ENCODE measurements at places on chromosomes 1 and 21.

DNA sequence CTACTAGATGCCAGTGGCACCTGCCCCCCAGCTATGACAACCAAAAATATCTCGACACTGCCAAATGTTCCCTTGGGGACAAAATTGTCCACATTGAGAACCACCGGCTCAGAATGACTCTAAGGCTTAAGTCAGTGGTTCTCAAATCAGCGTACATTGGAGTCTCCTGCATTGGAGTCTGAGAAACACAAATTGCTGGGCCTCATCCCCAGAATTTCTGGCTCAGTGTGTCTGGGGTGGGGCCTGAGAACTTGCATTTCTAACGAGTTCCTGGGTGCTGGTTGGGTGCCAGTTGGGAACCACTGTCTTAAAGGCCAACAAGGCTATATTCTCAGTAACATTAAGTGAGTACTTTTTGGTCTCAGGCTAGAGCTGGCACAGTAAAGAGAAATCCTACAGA, 77.7 kb upstream of the GADD45A start:
- no peak for DNase-seq

DNA sequence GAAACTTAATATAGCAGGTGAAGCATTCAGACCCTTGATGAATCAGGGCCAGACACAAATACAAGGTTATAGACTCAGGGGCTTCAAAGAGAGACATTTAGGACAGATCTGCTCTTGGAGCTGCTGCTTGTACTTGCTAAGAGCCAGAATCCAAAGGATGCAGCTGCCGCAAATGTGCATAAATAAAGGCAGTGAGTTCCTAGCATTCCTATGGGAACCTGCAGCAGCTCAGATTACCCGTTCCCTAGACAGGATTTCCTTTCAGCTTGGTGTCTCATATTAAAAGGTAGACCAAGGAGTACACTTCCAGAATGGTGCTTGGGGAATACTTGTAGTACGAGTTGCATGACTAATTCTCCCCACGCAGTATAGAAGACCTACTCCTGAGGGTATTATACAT, 9.7 kb upstream of the LRRC53 start:
- peak; percentile 31 for DNase-seq

DNA sequence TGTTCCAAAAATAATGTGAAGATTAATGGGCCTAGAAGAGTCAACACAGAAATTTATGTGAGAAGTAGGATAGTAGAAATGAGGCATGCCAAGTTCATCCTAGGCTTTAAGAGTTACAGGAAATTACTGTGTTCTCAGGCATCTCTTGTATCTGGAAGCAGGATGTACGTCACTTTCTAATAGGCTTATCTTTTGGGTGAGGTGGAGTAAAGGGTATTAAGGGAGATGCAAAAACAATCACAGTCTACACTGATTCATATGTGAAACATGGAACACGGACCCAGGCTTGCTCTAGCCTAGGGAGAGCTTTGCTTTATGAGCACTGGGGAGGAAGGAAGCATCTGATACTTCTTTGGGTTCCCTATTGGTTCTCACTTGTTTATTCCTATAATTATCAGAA, 84.5 kb upstream of the RGS4 start:
- no peak for DNase-seq

DNA sequence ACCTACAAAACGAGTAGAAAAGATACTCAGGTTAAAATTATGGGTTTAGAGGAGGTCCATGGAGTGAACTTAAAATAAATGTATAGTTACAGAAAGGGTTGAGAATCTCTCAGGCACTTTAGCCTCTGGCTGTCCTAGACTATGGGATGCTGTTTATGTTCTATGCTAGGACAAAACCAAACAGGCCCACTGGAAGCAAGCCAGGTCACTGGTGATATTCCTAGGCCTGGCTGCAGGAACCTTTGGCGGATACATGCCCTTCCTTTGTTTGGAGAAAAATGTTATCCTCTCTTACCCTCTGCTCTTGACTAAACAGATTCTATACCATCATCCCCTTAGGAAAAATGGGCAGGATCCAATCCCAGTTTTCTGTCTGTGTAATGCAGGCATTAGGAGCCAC, 90.7 kb upstream of the DUSP10 start:
- no peak for DNase-seq

DNA sequence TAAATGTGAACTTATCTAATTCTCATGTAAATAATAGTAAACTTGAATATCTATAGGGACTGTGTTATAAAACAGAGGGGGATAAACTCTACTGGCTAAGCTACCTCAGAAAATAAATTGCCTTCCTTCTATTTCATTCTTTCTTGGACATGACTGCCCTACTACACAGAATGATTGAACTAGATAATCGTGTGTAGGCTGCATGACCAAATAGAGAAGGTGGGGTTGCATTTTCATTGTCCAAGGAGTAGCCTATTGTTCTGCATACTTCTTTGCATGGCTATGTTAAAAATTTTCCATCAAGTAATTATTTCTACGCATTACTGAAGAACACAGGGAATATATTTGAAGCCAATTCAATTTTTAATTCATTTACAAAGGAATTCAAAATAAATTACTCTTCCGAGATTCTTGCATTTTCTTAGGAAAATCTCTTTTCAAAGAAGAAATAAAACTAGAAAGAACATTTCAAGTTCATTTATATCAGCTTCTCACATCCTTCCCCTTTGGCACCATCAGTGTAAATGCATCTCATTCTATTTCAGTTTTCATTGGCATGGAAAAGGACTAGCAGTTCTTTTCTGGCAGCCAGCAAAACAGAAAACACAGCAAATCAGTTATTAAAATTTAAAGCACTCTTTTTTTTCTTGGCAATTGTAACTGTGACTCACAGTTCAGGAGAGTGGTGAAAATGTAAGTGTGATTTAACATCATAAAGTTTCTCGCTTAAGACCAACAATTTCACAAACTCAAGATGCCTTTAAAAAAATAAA, 714.7 kb downstream of the NCAM2 start:
- peak; percentile 6 for DNase-seq

DNA sequence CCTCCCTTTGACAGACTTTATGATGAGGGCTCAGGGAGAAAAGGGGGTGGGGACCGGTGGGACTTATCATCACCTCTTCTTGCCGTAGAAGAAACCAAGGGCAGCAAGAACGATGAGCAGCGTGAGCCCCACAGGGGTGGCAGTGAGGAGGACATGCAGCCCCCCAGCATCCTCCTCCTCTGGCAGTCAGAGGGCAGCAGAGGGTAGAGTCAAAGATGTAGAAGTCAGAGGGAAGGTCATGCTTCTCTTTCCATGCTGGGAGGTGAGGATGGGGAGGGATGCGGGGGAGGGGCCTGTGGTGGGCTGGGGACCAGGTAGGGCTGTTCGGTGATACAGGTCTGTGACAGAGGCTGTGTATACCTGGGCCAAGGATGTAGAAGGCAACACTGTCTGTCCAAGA, 14.8 kb downstream of the INSRR start:
- DNase-seq: no peak

- DNase-seq: no peak
Observed at GRCh38 chr1:47252369-47252768, 20.3 kb upstream of the TAL1 start.

- no peak for DNase-seq
Observed at GRCh38 chr21:34567604-34568155, 47.2 kb downstream of the RCAN1 start.

DNA sequence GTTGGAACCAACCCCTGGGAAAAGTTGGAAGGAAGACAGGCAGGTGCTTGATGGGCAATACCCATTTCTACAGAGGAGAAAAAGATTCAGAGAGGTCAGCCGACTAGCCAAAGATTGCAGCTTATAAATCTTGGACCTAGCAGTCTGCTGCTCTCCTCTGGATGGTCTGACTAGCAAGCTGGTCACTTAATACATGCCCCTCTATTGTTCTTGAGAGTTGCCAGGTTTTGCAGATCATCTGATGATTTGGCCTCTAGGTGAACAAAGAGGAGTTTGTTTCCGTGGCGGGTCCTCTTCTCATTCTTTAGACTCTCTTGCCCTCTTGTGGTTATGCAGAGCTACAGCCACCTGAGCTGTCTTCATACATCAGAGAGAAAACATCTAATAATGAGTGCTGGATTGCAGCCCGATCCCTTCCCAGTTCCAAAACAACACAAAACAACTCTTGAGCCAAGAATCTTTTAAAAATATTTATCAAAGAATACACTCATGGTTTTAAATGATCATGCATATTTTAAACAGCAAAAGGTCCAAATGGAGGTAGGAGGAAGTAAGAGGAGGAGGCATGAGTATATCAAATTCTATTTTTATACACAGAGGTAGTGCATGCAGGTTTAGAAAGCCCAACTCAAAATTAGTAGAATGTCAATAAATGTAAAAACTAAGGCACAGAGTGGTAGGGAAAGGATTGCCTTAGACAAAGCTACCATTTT, 115.7 kb downstream of the SLC30A10 start:
- DNase-seq: peak; percentile 82

DNA sequence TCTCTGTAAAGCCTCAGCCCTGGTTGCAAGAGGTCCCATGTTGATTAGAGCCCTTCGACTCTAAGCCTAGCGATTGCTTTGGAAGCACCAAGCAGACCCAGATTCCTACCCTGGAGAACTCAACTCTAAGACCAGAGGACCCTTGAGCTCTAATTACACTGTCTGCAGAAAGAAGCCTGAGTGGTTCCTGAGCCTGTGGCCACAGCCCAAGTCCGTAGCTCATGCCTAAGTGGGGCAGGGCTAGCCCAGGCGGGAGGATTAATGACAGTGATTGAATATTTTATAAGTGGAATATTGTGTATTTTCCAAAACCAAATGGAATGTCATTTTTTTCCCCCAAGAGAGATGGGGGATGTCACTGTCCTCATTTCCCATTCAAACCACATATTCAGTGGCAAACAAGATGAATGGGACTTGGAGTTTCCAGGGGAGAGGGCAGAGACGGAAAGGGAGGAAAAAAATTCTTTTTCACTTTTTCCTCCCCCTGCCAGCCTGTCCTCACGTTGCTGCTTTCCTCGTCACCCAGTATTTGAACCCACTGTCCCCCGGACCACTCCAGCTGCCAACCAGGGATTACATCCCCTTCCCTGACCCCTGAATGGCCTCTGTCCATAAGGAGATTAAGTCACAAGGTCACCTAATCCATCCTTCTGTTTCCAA, 79.6 kb upstream of the CTTNBP2NL start:
- DNase-seq: no peak

- DNase-seq: no peak
Observed at GRCh38 chr1:61776091-61776490, 33.8 kb downstream of the PATJ start.

DNA sequence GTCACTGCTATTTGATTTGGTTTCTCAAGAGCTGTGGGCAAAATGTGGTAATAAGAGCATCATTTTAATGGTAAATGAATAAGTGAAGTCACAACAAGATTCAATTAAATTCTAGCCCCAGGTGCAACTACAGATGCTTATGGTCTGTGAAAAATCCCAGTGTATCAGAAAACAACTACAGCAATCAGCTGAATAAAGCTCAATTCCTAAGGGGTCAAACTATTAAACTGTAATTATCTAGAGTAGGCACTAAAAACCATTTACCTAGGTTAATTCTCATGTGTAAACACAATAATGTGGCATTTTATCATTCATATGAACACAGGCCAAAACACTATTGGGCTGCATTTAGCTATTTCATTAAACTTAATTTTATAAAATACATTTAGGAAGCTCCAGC, 9.6 kb downstream of the TARBP1 start:
- no peak for DNase-seq

DNA sequence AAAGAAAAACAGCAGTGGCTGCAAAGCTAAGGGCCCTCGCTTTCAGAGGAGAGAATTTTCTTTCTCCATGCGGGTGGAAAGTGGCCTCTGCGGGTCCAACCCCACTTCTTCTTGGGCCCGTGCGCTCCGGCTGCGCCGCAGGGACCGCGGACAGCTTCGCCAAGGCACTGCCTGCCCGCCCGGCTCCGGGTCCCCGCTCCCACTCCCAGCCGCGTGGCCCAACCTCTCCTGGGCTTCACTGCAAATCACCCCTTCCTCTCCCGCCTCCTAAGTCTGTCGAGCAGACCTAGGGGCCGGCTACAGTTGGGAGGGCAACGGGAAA, 1.0 kb upstream of the RUNX3 start:
- no peak for DNase-seq

DNA sequence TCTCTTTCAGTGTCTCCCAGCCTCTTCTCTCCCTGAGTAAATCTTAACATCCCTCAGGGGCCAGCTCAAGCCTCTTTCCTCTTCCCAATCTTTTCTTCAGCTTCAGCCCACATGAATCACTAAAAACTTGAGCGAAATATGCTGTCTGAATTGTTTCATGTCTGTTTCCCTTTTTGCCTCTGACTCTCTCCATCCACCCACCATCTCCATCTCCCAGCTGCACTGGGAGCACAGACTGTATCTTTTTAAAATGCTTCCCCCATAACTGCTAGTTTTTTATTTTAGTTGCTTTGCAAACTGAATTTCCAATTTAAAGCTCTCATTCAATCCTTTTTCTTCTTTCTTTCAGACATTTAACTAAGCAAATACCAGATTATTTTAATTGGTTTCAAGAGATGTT, 3.0 kb upstream of the AHCTF1 start:
- no peak for DNase-seq

- DNase-seq: peak; percentile 36
Observed at GRCh38 chr1:41650028-41650880, 165.8 kb upstream of the EDN2 start.

DNA sequence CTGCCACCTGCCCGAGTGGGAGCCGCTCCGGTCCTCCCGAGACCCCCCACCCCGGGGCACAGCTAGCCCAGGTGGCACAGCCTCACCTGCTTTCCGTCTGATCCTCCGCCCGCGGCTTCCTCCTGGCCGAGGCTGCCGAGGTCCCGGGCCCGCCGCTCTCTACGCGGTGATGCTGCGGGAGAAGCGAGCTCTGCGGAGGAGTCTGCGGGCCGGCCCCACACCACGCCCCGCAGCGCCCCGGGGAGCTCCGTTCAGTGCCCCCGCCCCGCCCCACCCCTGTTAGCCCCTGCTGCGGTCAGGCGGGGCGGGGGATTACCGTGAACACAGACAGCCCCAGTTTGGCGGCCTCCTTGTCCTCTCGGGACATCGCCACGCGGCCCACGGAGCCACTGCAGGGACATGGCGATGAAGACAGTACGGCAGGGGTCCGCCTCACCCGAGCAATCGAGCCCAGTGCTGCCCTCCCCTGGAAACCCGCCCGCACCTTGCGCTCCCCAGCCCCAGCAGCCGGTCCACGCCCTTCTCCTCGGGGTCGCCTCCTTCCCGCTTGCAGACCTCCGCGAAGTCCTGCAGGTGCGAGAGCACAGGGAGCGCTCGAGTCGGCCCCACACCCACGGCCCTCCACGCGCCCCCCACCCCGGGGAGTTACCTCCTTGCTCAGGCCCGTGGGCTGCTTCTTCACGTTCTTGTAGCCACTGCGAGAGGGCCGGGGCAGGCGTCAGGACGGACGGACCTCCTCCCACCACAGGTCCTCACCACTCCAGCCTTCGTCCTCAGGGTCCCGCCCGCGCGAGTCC, 933 bp downstream of the C1orf35 start:
- peak; percentile 45 for DNase-seq

DNA sequence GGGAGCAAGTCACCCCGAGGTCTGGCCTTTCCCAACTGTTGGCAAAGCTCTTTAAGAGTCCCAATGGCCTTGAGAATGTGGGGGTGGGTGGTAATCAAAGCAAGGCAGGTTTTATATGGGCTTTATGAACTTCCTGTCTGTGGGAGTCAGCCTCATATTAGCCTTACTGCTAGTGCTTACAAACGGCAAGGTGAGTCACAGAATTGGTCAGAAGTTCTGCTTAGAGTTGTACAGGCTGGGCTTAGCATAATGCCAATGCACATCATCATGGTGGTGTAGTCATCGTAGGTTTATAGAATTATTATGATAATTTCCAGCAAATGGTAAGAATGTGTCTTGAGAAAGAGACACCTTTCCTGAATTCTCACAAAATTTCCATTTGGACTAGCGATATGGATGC, 192.7 kb upstream of the KIAA0040 start:
- DNase-seq: no peak
